Daoy (cell line): ENCODE measurements at places on chromosomes 1 and 21. TPM values are rescaled to one million over a fixed set of nuclear protein-coding genes. Genes with fewer than 3 reads are reported as not detected.

DNA sequence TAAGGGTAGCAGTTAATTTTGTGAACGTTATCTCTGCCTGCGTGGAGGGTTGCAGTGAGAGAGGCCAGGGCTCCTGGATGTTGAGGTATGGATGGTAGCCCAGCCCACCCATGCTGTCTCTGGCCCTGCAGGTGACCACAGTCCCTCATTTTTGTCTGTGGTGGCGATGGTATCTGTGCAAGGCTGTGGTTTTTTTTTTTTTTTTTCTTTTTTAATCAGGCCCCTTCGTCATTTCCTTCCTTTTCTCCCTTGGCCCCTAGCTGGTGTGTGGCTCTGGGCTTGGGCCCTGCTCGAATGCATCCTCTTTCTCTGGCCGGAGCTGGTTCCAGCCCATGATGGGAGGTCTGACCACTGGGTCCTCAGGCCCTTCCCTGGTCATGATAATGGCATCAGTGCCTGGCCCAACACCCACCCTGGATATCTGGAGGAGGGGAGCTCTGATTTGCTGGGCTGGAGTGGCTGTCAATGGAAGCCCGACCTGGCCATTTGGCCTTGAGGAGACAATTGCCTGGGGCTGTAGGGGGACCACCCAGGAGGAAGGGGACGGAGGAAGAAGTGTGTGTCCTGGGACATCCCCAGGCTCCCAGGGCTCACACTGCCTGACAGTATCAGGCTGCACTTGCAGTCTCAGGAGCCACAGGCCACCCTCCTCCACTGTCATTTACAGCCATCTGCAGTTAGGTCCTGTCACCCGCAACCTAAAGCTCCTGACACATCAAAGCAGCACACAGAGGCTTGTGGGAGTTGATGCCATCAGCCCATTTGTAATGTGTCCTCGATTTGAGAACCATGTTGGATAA, 8.1 kb upstream of the RNF187 start:
- no peak for DNase-seq

- no peak for DNase-seq
These were observed 54.8 kb downstream of the EIF4G3 start for GRCh38 chr1:21121764-21122471.

DNA sequence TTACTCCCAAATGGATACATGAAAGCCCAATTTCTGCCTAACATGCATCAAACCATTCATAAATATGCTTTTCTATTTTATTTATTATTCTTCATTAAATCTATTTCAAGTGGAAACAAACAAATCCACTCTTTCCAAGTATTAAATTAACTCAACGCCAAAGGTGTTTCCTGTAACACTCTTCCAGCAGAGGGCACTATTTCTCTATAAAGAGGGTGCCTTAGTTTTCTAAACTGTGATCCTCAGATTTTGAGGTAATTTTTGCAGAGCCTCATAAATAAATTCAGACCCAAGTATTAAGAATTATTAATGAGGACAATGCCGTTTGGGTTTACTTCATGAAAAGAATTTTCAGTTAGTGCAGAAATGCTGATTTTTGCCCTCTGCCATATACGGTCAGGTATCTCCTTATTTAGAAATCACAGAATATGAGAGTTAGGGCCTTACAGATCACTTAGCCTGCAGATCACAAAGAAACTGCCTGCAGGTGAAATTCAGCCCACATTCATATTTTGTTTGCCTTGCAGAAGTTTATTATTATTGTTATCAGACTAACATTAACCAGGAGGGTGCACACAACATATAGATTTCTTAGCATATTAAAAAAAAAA, 40.1 kb upstream of the MYSM1 start:
- DNase-seq, result peak; percentile 48

DNA sequence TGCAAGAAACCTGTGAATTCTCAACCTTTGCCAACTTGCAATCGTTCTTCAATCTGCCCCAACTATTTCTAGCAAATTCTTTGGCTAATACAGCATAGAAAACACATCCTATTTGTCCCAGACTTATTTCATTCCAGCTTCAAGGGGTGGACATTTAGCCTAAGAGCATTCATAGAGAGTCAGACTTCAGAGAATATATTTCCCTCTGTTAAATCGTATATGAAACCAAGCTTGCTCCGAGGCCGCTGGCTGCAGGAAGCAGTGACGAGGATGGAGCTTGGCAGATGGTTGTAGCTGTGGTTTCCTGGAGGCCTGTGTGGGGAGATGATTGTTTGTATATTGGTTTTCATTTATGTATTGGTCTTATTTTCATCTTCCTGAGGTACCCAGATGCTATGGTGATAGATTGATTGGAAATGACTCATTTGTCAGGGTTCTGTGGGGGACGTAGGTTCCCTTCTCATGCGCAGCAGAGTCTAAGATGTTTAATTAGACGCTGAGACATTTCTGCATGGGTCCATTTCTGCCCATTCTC, 26.1 kb downstream of the MAN1C1 start:
- DNase-seq, result peak; percentile 60

GRCh38 chr1:207807690-207808321, 56.0 kb downstream of the CD46 start:
- no peak for DNase-seq

DNA sequence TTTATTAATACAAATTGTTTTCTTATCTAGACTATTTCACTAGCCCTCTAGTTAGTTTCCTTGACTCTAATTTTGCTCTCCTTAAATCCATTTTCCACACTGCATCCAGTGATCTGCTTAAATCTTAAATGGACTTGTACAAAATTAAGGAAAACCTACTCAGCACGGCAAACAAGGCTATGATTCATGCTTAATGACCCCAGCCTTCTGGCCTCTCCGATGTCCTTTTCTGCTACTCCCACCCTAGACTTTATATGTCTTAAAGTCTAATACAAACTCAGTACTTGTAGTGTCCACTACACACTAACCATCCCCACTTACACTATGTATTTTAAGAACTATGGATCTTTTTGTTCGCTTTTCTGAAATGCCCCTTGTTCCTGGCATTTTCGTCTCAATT, 2.2 kb downstream of the TMED5 start:
- DNase-seq, result peak; percentile 45

DNA sequence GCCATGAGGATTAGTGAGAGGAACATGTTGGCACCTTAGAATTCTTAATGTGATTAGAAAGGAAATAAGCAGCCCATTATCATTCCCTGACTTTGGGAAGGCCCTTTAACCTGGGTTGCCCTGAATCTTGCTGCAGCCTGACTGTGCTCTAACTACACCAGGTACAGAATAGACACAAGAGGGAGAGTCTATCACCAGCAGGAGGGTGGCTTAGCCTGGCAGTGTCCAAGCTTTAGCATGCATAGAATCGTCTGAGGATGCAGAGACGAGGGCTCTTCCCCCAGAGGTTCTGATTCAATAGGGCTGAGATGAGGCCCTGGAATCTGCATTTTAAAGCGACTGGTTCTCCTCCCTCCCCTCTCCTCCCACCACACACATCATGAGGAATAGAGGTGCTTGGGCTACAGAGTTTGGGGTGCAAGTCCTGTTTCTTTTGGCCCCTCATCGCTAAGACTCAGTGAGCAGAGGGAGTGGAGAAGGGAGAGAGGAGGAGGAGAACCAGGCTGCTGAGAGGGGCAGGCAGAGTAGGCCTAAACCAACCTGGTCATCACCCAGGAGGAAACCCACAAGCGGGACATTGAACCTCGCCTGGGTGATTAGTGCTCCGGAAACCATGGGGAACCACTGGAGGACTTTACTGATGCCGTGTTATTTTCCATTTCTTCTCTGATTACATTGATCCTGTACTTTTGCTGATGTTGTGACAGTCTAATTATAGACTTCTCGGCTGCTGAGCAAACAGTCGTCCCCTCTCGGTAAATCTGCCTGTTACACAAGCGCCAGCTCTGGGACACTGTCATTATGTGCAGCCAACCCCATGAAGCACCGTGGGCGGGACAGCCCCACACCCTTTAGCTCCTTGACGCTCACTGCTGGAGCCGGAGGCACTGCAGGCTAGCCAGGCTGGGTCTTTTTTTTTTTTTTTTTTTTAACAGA, 6.3 kb upstream of the TENT5C start:
- no peak for DNase-seq

DNA sequence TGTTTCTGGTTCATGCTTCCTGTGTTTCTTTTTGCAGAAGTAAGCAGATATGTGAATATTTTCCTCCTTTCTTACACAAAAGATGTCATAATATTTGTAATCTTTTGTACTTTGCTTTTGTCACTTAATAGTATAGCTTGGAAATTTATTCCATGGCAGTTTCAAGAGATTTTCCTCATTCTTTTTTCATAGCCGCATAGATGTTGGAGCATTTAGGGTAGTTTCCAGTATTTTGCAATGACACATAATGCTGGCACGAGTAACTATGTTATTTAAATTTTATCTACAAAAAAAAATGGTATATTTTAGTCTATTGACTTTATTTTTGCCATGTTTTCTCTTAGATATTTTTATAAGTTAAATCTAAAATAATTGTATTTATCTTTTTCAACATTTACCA, 40.7 kb downstream of the AGO3 start:
- DNase-seq, result no peak

DNA sequence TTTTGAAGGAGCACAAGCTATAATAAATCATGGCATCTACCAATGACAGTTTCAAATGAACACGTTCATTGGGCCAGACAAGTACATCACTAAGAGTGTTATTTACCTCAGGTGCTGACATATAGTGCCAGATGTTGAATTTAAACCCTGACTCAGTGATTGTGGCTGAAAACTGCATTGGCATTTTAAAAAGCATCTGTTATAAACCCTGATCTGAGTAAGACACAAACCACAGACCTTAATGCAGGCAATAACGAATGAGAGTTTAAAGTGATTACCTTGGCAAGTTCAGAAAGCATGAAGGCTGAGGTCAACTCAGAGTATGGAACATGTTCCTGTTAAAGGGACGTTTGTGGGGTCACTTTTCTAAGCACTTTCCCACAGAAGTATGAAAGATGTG, 865.1 kb upstream of the TMPRSS15 start:
- no peak for DNase-seq

RUNX3 gene
- 5.5 and 5.6 TPM in 2 replicates for total RNA-seq

DNA sequence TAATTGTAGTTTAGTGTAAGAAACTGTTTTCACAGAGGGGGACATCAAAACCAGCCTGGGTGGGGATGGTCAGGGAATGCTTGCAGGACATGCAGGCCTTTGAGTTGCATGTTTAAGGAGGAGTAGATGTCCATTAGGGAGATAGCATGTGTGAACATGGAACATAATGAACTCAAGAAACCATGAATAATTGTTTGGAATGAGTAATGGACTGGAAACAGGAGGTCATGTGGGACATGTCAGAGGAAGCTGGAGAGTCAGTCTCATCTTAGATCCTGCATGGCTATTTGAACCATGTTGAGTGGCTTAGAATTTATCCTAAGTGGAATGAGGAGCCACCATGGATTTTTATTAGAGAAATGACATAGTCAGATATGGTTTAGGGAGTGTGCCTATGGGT, 86.4 kb downstream of the RPE65 start:
- DNase-seq, result no peak

CLCNKA gene
- total RNA-seq, result not detected in 2 replicates

DNA sequence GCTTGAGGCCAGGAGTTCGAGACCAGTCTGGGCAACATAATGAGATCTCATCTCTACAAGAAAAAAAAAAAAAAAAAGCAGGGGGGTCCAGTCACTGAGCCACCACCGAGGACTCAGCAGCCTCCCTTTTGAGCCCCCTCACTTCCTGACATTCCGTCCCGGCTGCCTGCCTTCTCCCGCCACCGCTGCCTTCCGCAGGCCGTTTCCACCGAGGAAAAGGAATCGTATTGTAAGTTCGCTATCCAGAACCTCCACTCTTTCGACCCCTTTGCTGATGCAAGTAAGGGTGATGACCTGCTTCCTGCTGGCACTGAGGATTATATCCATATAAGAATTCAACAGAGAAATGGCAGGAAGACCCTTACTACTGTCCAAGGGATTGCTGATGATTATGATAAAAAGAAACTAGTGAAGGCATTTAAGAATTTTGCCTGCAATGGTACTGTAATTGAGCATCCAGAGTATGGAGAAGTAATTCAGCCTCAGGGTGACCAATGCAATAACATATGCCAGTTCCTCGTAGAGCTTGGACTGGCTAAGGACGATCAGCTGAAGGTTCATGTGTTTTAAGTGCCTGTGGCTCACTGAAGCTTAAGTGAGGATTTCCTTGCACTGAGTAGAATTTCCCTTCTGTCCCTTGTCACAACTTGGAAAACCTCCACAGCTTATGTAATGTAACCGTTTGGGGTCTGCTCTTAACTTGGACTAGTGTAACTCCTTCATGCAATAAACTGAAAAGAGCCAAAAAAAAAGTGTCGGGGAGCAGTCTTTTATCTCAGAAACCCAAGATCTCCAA, 55.6 kb downstream of the GLUL start:
- no peak for DNase-seq

SLAMF1 gene
- total RNA-seq, result not detected in 2 replicates

DNA sequence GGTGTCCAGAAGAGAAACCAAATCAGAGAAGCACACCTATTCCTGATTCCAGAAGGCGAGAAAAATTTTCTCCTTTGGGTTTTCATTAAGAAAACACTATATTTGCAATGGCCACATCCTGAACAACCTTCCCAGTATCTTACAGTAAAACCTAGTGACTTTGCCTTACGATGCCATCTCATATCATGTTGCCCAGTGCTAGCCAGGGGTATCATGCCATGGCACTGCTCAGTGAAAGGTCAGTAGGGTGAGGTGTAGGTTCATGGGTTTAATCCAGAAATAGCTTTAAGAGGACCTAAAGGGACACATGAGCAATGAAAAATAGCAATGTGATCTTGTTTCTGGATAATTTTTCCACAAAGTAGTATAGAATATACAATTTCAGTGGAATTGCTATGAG, 7.2 kb downstream of the TLCD4 start:
- no peak for DNase-seq

AMY1C gene
- not detected in 2 replicates for total RNA-seq
